HTR-8/SVneo (cell line): ENCODE measurements at places on chromosomes 13 and 19.
A peak's percentile ranks its signal among the peaks of the same experiment; 100 is the strongest.

DNA sequence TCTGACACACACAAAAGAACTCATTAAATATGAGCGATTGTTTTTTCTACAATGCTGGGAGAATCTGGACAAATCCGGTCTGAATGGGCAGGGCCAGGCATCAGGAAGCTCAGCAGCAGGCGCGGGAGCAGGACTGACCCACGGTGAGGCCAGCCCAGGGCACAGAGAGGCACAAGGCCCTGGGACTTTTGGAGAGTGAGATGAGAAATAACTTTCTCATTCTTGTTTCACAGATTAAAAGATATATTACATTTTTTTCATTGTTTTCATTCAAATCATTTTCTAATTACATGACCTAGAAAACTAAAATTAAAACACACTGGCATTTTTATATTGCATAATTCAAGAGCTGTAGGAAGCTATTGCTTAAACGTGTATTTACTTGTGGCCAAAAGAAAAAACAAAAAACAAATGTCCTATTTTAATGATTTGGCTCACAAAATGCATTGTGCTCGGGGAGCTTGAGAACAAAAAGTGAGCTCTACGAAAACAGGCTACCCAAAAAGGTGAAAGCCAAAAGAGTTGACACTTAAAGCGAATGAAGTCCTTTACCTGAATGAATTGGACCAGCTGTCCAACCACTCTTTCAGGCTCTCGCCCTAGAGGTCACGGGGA is 133.1 kb downstream of the TNFRSF19 start:
- DNase-seq, result no peak

DNA sequence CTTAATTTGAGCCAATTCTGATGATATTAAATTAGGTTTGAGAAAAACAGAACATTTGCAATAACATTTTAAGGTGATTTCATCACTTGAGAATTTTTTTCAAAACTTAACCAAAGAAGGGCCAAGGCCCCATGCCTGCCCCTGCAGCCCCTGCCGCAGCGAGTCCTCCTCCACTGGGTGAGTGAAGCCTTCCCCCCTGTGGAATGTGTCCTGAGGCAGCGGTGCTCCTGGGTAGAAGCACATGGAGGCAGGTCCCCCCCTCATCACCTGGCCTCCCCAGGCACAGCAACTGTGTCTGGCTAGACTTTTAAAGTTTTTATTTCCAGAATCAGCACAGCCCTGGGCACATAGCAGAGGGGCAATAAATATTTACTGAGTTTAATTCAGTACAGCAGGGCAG is 10.8 kb downstream of the SOX1 start:
- DNase-seq, result no peak

DNA sequence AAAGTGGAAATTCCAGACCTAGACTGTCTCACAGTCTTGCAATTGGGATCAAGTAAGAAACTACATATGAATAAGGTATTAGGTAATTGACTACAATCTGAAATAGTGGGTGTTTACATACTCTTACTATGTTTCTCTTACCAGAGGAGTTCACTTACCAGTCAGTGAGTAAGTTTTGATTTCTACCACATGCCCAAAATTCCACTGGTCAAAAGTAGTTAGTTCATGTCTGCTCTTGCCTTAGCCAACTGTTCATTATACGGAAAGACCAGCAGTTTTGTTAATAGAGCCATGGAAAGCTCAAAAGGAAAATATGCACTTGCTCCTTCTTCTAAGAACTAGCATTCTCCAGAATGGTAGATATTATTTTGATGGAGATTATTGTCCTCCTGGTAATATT is 490.8 kb downstream of the RFC3 start:
- DNase-seq, result no peak

DNA sequence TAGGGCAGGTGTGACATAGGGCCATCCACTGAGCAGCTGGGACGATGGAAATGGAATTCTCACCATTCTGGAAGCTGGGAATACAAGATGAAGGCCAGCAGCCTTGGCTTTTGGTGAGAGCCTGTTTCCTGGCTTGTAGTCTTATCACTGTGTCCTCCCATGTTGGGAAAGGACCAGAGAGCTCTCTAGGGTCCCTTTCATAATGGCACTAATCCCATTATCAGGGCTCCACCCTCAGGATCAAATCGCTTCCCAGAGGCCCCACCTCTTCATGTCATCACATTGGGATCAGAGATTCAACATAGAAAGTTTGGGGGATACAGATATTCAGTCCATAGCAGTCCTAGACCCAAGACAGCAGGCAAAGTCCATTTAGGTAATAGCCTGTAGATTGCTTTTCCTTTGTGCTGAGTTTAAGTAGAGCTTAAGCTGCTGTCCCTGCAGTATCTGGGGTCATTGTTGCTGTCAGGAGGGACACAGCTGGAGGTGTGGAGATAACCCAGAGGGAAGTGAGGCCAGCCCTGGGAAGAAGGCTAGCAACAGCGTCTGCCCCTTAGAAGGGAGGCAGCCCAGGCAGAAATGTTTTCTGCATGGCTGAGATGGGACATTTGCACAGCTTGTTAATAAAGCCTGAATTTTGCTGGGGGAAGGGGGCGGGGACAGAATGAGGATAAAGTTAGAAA is 136.5 kb upstream of the GPR12 start:
- no peak for DNase-seq

- DNase-seq, result no peak
Observed at GRCh38 chr13:22270881-22271280, 600.0 kb downstream of the FGF9 start.

- DNase-seq, result no peak
Observed at GRCh38 chr19:12482509-12482886, 2.1 kb downstream of the ZNF709 start.

DNA sequence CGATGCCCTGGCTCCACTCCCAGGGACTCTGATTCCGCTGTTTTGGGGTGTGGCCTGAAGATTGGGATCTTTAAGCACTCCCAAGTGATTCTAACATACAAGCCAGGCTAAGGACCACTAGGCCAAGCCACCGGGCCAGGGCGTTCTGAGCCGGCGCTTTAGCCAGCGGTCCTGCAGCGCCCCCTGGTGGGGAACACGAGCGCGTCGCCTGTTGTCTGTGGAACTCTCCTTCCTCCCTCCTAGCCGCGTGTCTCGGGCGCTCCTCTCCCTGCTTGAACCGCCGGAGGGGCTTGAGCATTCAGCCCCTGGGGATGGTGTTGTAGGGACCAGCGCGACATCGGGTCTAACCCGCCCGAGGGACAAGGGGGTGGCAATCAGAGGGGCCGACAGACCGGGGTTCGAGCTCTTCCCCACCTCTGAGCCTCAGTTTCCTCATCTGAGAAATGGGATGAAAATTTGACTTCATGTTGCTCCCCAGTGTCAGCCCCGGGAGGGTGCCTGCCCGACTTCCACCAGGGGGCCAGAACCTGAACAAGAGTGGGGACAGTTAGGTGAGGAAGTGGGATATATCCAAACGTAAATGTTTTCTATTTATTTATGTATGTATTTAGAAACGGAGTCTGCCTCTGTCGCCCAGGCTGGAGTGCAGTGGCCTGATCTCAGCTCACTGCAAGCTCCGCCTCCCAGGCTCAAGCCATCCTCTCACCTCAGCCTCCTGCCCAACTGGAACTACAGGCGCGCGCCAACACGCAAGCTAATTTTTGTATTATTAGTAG is 18.0 kb upstream of the PNMA8B start:
- peak; percentile 87 for DNase-seq

DNA sequence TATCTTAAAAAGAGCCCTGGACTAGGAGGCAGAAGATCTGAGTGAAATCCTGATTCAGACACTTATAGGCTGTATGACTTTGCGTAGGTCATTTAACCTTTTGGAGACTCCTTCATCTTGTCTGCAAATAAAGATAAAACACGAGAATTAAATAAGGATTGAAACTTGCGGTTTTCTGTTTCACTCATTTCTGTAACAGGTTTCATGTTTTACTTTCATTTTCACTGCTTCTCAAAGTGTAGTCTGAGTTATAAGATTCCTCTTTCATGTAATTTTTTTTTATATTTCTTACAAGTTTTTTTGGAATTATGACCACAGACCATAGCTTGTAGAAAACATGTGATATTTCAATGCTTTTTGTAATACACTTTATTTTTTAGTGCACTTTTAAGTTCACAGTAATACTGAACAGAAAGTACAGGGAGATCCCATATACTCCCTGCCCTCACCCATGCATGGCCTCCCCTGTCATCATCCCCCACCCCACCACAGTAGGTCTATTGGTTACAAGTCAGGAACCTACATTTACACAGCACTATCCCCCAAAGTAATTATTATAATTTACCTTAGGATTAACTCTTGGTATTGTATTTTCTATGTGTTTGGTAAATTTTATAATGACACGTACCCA is 174.6 kb downstream of the ITGBL1 start:
- DNase-seq, result no peak

DNA sequence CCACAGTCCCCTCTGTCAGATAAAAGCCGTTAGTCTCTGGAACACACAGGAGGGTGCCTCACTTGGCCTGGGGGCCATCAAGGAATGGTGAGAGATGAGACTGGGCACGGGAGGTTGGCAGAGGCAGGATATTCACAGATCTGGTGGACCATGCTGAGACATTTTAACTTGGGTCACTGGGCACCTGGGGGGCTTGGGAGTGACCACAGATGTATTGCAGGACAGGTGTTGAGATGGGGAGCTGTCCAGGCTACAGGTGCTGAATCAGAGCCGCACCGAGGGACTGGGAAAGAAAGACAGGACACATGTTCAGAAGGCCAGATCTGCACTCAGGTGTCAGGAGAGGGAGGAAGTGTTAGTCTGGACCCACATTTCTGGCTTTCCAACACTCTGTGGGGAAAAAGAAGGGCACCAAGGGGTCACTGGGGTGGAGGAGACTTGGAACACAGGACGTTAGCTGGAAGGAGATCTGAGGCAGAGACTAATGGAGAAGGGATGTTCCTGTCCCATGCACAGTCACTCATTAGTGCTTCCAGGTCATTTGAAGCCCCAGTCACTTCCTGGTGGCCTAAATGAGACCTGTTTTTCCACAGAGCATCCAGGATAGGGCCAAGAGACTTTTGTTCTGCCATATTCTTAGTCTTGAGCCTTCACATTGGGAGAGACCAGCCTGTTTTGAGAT is 56.1 kb downstream of the CHST8 start:
- no peak for DNase-seq

DNA sequence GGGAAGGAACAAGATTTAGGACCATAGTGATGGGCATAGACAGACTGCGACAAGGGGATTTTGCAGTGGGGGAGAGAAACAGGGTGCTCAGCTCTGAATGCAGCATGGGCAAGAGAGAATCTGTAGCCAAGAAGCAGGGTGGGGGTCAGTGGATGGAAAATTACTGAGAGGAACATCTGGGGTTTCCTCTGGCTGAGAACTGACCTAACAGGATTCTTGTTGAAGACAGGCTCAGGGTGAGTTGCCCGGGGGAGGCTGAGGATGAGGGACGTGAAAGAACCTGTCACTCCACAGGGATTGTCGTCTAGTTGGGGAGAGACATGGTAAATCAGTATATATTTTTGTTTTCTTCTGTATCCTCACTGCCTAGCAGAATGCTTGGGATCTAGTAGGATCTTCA is 118.7 kb upstream of the PEG3 start:
- no peak for DNase-seq

DNA sequence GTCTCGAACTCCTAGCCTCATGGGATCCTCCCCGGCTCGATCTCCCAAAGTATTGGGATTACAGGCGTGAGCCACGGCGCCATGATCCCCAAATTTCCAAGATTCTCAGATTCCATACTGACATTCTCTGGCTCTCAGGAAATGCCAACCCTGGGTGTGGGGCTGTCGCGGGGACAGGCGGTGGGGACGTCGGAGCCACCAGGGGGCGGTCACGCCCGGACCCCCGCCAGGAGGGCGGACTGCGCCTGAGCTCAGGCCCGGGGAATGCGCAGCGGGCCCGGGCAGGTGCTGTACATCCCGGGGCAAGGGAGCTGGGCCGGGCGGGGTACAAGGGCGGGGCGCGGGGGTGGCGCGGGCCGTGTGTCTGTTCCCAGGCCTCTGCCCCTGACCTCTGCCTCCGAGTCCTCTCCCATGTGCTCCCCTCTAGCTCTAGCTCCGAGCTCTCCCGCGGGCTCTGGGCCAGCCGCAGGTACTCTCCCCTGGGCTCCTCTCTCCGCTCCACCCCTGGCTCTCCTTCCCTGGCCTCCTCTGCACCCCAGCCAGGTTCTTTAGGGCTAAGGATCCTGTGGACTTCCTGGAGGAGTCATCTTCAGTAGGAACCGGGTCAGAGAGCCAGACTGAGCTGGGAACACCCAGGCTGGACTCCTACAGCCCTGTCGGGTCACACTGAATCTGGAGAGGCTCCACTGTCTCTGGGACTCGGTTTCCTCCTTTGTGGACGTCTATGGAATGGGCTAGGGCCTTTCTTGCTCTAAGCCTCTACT is 2.4 kb downstream of the PPP1R13L start:
- peak; percentile 66 for DNase-seq

- DNase-seq, result no peak
Observed at GRCh38 chr19:11463391-11463790, 17.5 kb downstream of the ELAVL3 start.

DNA sequence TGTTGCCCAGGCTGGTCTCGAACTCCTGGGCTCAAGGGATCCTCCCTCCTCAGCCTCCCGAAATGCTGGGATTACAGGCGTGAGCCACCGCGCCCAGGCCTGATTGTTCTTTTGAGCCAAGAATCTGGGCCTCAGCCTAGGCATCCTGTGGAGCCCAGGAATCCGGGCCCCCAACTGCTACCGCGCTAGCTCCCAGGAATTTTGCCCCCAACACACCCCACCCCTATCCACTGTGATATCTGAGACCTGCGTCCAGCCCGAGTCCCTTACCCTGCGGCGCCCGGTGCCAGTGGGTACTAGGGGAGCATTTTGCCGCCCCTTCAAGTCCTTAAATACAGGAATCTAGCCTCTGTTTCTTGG is 838 bp upstream of the MYADM start:
- DNase-seq, result no peak

DNA sequence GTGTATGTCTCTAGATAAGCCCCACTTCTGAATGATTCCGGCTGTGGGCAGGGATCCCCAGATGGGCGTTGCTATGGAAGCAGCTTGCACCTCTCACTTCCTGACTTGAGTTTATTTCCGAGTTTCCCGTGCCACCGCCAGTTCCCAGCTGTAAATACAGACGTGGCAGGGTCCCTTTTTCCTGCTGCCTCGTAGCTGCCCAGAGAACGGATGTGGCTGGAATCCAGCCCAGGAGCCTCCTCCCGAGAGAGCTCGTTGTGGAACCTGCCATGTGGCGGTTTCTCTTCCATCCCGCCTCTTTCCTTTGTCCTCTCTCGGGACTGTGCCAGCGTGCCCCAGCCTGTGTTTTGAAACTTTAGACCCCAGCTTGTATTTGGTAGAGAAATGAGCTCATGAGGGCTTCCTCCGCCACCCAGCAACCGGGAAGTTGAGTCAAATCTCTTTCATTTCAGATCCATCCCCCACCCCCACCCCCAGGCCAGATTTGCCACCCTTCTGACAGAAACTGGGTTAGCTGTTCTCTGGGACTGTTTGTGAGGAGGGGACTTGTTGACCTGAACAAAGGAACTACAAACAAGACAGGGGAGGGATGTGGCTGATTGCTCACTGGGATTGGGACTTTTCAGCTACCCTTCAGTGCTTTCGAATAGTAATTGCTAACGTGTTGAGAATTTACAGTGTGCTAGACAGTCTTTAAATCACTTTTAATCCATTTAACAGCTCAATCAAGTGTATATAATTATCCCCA is 96.6 kb downstream of the SIPA1L3 start:
- peak; percentile 51 for DNase-seq
